NK-92 treated with Interleukin-12 subunit alpha and Interleukin-12 subunit beta, amount 100 ng/mL, for 24 hours (cell line): ENCODE measurements at places on chromosomes 2 and 18.

- no peak for DNase-seq
These were observed 29.7 kb upstream of the CCDC178 start for GRCh38 chr18:33470216-33470615.

DNA sequence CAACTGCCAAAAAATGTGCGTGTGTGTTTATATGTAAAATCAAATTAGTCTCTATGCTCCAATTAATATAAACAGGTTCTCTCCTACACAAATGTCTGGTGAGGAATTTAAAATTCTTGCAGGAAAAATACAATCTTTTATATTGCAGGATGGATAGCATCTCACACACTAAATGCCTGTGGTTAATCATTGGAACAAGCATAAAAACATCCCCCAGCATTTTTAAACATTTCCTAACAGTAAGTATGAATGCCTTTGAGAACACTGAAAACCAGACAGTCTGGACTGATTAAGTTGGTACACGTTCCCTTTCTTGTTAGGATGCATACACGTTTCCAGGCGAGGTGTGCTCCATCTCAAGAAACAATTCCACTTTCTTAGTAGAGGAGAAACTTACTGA, 29.9 kb upstream of the PDE1A start:
- no peak for DNase-seq

DNA sequence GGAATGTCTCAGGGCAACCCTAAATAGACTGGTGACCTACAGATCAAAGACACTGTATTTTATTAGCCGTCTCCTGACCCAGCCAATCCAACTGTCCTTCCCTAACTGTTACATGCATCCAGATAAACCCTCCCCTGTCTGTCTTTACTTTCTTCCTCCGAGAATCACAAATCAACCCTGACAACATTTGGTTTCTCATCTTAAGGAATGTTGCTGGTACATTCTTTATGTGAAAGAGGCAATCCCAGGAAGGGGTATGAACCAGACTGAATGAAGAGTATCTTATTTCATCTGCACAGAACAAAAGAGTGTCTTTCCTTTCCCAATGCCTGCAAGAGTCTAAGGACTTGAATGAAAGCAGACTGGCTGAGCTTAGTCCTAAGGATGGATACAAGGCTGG, 113.9 kb upstream of the LTBP1 start:
- no peak for DNase-seq

GRCh38 chr18:64115881-64116280, 33.0 kb downstream of the LINC00305 start:
- no peak for DNase-seq

GRCh38 chr2:8630676-8631464, 51.0 kb upstream of the ID2 start:
- DNase-seq, result no peak

- DNase-seq, result no peak
These were observed 71.6 kb downstream of the PXDN start for GRCh38 chr2:1672738-1673137.

GRCh38 chr18:63109022-63109421, 210.5 kb downstream of the BCL2 start:
- DNase-seq, result no peak

- no peak for DNase-seq
These were observed 78.9 kb upstream of the OTOS start for GRCh38 chr2:240219208-240219890.

- DNase-seq, result no peak
These were observed 181.3 kb upstream of the EPHA4 start for GRCh38 chr2:221753401-221753800.

DNA sequence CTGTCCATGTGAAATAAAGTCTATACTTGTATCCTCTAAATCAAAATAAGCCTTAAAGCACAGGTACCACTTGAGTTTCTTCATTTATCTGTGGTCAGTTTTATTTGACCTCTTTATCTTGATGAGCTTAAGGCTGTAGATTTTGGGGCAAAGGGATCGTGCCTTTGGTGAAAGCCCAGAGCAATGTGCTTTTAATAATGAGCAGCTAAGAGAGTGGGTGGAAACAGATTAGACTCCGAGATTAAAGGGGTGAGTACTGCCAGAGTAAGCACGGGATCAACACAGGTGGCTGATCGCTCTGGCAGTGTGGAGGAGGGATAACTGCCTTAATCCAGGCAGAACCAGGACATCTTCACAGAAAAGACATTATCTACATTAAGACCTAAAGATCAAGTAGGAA, 280.4 kb downstream of the TDRD15 start:
- no peak for DNase-seq

DNA sequence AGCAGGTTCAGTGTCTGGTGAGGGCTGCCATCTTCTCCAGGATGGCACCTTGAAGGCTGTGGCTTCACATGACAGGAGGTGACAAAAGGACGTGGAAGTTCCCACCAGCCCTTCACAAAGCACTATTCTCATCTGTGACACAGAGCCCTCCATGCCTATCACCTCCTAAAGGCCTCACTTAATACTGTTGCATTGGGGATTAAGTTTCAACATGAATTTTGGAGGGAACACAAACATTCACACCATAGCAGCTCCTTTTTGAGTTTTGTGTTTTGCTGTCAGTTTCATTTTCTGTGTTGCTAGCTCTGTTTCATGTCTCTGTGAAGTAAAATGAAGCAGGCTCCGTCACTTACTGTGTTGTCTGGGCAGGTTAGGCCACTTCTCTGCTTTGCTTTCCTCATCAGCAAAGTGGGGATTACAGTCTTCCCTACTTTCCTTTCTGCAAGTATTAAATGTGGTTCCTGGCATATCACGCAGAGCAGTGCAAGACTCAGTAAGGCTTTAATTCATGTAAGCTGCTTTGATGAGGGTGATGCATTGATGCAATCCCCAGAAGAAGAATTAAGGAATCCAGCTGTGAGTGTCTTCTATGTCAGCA, 31.6 kb downstream of the LIMS1 start:
- no peak for DNase-seq

- DNase-seq, result no peak
These were observed 46.7 kb downstream of the MAPK4 start for GRCh38 chr18:50606609-50607008.

GRCh38 chr2:98801286-98801685, 70.4 kb upstream of the MGAT4A start:
- no peak for DNase-seq

- DNase-seq, result no peak
These were observed 376.1 kb downstream of the IRS1 start for GRCh38 chr2:226423498-226423960.

DNA sequence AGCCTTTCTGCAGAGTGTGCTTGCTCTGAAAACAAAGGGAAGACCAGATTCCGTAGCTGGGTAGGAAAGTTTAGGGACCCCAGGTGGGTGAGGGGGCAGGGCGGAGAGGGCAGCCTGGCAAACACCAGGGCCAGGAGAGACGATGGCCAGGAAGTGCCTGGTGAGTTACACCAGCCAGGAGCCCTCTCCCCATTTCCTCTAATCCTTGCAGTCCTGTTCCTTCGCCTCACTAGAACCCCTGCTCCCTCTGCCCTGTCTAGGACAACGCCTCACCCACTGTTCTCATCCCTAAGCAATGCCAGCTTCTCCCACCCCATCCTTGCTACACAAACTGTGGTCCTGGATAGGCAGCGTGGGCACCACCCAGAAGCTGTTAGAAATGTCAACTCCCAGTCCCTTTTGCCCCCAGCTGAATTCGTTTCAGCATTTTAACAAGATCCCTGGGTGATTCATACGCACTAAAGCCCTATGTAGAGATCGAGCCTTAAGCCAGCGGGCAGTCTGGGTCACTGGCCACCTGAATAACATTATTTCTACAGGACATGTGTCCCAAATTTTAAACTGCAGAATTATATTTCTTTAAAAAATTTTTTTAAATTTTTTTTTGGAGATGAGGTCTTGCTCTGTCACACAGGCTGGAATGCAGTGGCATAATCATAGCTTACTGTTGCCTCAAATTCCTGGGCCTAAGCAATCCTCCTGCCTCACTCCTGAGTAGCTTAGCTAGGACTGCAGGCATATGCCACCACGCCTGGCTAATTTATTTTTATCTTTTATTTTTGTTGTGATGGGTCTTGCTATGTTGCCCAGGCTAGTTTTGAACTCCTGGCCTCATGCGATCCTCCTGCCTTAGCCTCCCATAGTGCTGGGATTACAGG, 10.9 kb downstream of the WIPF1 start:
- DNase-seq, result no peak

GRCh38 chr2:152303951-152304350, 31.0 kb upstream of the FMNL2 start:
- DNase-seq, result no peak

GRCh38 chr18:47263430-47264307, 12.2 kb upstream of the SKOR2 start:
- DNase-seq, result no peak

DNA sequence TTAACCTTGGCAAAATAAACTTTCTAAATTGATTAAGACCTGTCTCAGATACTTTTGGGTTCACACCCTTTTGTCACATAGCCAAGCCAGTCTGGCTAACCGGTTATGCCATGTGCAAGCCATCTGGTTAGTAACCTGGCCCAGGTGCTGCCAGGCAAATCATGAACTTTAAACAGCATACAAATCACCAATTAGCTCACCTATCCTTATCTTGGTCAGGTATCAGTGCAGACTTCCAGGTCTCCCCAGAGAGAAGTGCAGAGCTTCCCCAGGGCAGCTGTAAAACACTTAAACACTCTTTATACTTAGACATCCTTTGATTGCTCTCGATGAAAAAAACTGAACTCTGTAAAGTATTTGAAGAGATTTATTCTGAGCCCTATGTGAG, 14.9 kb upstream of the MC5R start:
- no peak for DNase-seq
